CD8-positive, alpha-beta memory T cell (primary cell): ENCODE measurements at places on chromosomes 2 and 18.

DNA sequence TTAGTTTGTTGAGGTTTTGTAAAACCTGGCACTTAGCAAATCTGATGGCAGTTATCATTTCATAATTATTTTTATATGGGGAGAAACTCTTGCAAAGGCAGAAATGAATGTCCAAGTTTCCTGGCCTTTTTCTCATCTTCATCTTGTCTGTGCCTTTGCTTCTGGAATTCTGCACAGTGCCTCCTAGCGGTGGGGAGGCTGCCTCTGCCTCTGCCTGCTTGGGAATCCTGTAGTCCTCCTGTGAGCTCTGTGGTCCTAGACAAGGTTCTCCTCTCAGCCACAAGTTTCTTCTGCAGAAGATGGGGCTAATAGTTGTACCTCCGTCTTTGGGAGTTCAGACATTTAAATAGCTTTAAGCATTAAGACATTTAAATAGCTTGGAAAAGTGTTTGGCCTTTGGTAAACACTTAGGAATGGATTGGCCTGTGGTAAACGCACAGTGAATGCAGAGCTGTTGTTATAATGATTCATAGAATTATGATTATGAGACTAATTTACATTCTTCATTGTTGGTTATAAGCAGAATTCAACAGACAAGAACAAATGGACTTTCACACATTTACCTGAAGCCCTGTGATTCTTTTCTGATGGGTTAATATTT, 101.2 kb downstream of the ZNF236 start:
- DNase-seq = no peak

DNA sequence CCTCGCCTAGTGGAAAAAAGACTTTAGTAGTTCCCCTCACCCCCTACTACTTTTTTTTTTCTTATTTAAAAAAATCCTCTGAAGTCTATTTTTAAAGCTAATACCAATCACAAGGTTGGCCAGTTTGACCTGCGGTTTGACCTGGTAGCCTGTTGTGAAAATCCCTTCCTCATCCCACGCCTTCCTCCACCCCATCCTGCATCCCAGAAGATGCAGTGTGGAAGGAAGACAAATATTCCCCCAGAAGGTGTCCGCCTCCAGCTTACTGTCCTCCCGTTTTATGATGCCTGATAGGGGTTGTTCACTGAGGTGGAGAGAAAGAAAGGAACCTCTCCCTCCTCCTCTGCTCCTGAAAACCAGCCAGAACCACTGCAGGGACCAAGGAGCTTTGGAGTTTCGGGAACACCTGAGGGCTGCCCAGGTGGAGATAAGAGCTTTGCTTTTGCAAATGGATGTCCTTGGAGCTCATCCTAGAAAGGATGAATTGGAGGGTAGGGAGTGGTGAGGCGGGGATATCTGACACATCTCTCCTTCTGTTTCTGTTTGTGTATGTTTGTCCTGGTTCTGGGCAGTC, 909 bp downstream of the ATP6V1C2 start:
- DNase-seq = no peak

GRCh38 chr2:20350753-20351554, at the start of gene PUM2:
TSS of gene PUM2 (minus strand) at chr2:20350844. CDS start at chr2:20327360, 23,484 bp downstream.
- peak; percentile 91 for DNase-seq

DNA sequence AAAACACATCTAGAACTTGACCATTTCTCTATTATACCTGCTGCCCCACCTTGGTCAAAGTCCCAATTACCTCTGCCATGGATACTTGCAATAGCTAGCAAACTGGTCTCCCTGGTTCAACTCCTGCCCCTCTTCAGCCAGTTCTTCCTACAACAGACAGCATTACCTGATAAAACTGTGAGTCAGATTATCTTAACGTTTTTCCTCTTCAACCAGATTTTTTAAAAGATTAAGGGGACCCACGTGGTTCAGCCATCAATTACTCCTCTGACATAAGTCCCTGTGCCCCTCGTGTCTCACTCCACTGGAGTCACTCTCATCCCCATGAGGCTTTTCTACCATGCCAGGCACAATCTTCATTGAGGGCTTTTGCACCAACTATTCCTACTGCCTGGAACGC, 5.3 kb upstream of the ARHGAP15 start:
- DNase-seq = no peak

- no peak for DNase-seq
These were observed 35.2 kb downstream of the CPO start for GRCh38 chr2:206974551-206974950.
